ENCODE measurements at places on chromosomes 1 and 21.

GRCh38 chr1:171611306-171611705, 10.7 kb upstream of the MYOCOS start:
- DNase-seq: no peak

DNA sequence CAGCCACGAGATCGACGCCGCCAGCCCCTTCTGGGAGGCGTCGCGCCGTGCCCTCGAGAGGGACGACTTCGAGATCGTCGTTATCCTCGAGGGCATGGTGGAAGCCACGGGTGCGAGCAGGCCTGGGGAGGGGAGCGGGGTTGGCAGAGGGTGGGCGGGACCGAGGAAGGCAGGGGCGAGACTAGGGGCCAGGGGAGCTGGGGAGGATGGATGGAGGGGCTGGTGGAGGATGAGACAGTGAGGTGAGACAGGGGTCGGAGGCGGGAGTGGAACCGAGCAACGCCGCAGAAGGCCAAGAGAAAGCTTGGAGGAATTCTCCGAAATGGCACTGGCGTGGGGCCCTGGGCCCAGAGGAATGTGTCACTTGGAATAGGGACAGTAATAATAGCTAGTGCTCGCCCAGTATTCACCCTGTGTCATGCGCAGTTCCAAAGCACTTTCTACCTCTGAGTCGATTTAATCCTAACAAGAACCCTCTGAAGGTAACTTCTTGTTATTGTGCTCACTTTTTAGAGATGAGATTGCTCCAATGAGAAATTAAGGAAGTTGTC, 3.5 kb downstream of the KCNJ9 start:
- no peak for DNase-seq

DNA sequence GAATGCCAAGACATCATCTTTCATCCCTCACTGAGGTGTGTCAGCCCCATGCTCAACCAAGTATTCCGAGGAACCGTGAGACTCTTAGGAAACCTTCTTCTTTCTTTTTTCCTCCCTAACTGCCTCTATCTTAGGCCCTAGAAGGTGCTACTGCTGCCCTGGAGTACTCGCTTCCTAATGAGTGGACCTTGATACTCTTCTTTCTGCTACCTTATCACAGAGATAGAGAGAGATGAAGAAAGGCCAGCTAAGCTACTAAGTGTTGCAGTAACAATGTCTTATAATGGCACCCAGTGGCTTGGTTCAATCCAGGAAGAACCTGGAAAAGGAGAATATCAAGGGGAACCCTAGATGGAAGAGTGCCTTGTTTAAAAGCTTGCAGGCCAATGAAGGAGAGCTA, 86.6 kb downstream of the KIRREL1 start:
- DNase-seq: no peak

GRCh38 chr21:44848821-44849521, 24.5 kb downstream of the PTTG1IP start:
- no peak for DNase-seq

GRCh38 chr1:30916296-30916695, 7.7 kb upstream of the SDC3 start:
- DNase-seq: no peak

- no peak for DNase-seq
These were observed 46.8 kb upstream of the USP1 start for GRCh38 chr1:62390071-62390470.

GRCh38 chr1:51740652-51741051, 123.8 kb downstream of the OSBPL9 start:
- no peak for DNase-seq

DNA sequence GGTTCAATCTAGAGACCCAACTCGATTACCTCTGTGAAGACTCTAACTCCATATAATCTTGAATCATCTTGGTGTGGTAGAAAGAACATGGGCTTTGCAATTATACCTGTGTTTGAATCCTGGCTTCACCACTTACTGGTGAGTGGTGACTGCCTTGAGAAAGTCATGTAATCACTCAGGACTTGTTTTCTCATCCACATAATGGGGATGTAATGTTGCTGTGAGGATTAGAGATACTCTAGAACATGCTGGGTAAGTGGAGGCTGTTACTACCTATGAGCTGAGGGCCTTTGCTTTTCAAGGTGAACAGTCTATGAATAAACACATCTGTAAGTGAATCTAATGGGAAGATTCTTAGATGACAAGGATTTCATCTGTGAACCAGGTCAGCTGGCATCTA, 2.6 kb upstream of the DYRK1A start:
- no peak for DNase-seq

DNA sequence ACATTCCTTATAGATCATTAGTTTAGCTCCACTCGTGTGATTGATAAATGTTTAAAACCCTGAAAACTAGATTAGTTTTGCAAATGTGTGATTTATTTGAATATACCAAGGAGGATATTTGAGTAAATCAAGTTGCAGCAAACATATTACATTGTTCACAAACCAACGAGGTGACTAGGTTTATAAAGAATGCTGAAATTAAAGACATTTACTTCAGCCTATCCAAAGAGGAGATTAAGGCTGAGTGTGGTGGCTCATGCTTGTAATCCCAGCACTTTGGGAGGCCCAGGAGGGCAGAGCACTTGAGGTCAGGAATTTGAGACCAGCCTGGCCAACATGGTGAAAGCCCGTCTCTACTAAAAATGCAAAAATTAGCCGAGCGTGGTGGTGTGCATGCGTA, 34.1 kb downstream of the VTCN1 start:
- no peak for DNase-seq

DNA sequence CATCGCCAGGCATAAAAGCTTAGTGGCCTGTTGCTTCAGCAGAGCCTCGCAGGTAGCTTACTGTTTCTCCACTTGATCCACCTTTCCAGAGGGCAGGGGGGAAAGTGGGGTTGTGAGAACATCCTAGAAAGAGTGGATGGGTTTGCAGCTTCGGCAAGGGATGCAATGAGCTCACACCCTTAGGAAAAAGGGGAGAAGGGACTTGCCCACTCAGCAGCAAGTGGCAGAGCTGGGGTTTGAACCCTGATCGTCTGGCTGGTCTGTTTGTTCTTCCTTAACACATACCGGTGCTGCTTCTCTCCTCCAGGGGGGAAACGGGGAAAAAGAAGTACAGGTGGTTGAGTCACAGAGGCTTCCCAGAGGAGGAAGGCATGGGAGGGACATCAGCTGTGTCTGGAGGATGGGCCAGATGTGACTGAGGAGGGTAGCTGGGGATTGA, 1.0 kb downstream of the TMEM201 start:
- DNase-seq: no peak

DNA sequence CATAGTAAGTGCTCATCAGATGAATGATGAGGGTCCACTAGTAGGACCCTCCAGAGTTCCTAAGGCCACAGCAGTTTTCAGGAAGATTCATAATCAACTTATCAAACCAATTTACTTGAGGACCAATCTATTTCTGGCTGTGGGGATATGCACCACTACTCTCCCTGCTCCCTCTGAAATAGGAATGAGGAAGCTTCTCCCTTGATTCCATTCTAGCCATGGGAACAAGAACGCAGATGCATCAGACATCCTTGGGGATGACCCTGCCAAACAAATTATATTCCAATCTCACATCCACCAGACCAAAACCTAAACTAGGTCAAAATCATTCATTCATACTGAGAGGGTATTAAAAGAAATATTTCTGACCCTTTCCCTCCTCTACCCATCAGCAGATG, 31.5 kb downstream of the JAK1 start:
- no peak for DNase-seq

- DNase-seq: no peak
These were observed 485.9 kb downstream of the OMA1 start for GRCh38 chr1:58060559-58061170.

DNA sequence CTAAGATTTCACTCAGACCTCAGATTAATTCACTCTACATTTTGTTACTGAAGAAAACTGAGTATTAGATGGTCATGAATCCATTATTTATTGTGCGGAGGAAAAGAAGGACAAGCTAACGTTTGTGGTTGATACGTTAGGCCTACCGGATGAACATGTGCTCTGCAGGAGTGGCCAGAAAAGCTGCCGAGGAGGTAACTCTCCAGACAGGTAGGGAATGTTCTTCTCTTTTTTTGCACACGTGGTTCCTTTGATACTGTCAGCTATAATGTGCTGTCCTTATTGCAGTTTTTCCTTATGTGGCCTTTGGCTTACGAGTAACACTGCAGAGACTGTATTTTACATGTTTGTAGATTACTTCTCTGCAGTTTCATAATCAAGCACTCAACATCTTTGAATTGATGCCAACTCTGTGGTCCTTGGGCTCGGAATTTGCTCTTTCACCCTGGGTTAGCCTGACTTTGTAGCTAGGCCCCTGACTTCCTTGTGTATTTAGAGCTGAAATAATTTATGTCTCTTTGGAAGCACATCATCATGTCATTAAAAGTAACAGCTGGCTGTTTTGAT, 13.6 kb downstream of the MTR start:
- no peak for DNase-seq

- DNase-seq: no peak
These were observed 40.5 kb downstream of the TRIT1 start for GRCh38 chr1:39842836-39843235.

GRCh38 chr1:185412385-185413087, 95.5 kb upstream of the IVNS1ABP start:
- no peak for DNase-seq

GRCh38 chr1:152162792-152163463, 3.9 kb upstream of the RPTN start:
- DNase-seq: no peak

GRCh38 chr21:10521091-10521598, at the start of gene TPTE:
TPTE (plus strand) TSS chr21:10521583; CDS start chr21:10538724, 17,141 bp downstream.
- DNase-seq: no peak

GRCh38 chr21:38959692-38960061, 153.9 kb downstream of the ETS2 start:
- DNase-seq: no peak

DNA sequence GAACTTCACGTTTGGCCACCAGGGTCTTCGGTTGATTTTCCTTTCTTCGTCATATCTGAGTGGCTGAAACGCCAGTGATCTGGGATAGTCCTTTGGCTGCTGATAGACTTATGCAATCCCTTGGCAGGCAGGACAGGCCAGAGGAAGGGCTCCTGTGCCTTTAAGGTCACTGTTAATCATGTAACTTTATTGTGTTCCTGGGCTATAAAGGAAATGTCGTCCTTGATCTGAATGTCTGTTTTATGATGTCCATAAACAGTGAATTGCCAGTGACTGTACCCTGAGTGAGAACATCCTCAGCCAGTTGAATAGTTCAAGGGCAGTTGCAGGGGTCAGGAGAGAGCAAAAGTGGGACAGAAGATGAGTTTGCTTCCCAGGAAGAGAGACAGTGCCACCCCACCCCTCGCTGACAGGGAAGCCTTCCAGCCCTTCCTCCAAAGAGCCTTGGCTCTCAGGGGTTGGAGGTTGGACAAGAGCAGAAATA, 68.0 kb downstream of the PDE9A start:
- DNase-seq: no peak

DNA sequence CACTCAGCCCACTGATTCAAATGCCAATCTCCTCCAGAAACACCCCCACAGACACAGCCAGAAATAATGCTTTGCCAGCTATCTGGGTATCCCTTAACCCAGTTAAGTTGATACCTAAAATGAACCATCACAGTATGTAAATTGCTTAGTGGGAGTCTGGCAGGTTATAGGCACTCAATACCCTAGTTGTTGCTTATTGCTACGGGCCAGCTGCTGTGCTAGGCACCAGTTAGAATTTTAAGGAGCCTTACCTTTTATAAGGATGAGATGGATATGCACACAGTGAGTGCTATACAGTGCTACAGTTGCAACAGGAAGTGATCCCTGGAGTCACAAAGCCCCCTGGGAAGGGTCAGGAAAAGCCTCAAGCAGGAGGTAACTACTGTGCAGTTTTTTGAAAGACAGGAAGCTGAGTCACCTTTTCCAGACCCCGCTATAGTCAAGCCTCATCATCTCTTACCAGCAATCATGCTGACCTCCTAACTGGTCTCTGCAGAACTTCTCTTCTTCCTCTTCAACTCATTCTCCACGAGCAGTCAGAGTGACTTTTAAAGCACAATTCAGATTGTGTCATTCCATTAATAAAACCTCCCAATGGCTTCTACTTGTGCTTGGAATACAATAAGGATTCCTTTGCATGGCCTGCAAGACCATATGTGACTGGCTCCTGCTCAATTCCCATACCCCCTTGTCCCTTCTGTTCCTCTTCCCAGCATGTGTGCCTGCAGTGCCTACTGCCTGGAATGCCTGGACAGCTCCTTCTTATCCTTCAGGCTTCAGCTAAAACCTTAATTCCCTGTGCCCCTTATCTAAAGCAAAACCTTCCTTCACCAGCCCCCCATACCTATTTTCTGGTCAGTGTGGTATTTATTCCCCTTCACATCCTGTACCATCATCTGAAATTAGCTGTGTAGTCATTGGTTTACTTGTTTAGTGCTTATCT, 10.4 kb upstream of the TLR5 start:
- no peak for DNase-seq

GRCh38 chr1:232792949-232793348, 12.3 kb upstream of the MAP10 start:
- no peak for DNase-seq

DNA sequence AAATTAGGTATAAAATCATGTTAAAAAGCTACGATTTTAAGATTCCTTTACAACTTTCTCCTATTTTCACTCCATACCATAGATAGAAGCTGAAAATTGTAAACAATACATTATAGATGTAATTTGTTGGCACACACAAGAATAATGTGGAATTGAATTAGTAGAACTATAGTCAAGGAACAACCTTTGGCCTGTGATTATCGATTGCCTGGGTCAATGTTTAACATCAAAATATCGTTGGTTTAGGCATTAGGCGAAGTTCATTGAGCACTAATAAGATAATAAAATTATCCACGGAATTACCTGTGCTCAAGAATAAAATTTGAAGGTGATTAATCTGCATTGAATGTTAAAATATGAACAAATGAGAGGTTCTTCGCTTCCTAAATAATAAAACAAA, 455.1 kb upstream of the ZP4 start:
- DNase-seq: no peak

- DNase-seq: no peak
These were observed 18.6 kb upstream of the RASAL2 start for GRCh38 chr1:178075333-178075732.

- no peak for DNase-seq
These were observed 1211.9 kb downstream of the MRPL39 start for GRCh38 chr21:24395320-24395923.

Data from activated T-helper 1 cell treated with anti-CD3 and anti-CD28 coated beads, Interleukin-2, amount 50 U/mL, for 16 hours (primary cell).